ENCODE measurements at places on chromosomes 2 and 18.

GRCh38 chr18:63421514-63421913 lies 762 bp downstream of the VPS4B start:
- DNase-seq, result peak; percentile 17

DNA sequence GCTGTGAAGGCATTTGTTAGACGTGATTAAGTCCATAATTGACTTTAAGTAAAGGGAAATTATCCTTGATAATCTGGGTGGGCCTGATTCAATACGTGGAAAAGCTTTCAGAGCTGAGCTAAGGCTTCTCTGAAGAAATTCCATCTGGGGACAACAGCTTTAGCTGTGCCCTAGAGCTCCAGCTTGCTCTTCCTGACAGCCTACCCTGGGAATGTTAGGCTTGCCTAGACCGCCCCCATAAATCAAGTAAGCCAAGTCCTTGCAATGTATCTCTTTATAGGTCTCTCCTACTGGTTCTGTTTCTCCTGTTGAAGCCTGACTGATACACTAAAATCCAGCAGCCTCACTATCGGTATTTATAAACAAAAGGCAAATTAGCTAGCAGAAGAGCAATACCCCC lies 160.0 kb downstream of the STK39 start:
- no peak for DNase-seq

DNA sequence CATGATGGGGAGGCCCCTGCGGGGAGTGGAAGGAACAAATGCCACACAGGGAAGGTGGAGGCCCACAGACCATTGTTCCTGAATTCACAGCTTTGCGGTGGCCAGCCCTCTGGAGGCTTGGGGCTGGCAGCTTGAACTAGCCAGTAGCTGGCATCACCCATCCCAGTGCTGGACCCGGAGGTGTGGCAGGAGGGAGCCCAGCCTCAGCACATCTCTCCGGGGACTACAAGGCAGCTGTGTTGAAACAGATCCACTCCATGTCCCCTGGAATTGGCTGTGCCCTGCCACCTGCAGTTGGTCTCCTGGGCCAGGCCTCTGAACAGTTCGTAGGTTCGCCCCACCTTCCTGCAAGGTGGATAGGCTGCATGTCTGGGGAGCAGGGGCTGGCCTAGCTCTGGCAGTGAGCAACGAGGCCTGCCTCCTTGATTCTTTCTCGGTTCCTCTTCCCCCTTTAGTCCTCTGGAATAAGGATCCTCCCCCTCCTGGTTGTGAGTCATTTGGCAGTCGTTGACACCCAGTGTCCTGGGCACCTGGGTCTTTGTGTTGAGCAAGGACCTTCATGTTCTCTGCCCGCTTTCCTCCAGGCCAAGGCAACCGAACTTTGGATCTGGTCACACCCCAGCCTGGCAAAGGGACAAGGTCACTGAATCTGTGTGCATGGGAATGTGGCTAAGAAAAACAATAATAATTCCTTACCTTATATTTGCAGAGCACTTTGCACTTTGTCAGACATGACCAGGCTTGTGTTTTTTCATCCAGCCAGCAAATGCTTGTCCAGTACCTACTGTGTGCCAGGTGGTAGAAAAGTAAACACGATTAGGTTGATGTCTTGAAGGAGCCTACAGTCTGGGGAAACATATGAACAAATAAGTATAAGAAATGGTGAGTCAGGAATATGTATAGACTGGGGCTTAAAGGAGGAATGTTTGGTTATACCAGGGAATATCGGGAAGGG lies 55.0 kb upstream of the MCFD2 start:
- peak; percentile 91 for DNase-seq

DNA sequence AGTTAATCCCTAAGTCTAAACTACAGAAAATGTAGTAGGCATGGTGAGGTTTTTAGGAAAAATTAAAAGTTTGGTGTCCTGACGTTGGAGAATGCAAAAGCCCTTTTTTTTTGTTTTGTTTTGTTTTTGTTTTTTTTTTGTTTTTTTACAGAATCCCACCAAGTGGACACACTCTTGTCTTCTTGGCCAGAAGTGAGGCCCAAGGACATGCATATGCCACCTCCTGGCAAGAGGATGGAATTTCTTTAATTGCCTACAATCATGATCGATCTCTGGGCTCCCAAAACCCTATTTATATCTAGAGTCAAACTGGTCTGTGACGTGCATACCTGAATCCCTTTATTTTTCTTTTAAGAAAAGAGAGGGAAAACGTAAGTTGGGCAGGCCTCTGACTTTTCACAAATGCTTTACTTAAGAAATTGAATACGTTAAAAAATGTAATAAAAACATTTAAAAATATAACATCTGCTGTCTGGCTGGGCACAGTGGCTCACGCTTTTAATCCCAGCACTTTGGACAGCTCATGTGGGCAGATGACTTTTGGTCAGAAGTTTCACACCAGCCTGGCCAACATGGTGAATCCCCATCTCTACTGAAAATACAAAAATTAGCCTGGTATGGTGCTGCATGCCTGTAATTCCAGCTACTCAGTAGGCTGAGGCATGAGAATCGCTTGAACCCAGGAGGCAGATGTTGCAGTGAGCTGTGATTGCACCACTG lies 502.7 kb downstream of the CBLN2 start:
- no peak for DNase-seq

DNA sequence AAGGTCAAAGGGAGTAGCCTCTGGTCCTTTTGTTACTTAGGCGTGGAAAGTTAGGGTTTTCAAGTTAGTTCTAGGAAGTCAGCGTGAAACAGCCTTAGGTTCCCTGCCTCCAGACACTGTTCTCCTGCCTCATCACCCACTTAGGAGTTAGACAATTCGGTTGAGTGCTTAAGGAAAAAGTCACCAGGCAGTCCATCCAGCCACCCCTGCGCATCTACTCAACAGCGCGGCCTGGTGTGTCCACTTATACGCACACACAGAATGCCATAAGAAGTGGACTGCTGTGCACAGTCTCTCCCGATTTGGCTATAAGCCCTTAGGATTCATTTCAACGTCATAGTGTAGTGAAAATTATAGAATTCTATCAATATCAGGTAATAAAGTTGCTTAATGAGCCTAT lies 470.8 kb upstream of the TNP1 start:
- DNase-seq, result no peak

DNA sequence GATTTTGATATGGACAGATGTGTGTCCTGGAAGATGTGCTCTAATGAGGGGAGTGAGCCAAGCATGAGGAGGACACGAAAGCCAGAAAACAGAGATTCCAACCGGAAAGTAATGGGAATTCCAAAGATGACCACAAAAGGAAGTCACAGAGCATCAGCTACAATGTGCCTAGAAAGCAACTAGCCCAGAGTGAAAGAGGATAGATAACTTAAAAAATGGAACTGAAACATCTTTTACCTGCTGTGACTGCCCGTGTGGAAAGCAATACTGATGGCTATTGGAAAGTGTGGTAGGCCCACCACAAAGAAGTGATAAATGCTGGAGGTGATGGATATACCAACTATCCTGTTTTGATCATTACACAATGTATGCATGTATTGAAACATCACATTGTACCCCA lies 21.6 kb downstream of the DNMT3A start:
- DNase-seq, result no peak

- no peak for DNase-seq
These were observed 21.4 kb downstream of the FAM98A start for GRCh38 chr2:33577668-33578067.

DNA sequence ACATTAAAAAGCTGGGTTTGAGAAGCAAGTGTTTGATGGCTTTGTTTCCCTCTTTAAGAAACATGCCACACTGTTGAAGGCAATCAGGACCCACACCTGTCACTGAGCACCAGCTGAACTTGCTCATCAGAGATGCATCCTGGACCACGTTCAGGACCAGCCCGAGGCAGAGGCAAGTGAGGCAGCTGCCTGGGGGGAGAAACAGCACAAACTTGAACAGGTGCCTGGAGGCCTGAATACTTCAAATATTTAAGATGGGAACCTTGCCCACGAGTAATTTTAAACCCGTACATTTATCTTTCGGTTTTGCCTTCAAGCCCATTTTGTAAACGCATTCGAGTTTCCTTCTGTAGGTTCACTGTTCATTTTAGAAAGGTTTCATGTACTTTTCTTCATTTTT lies 421.3 kb downstream of the NYAP2 start:
- no peak for DNase-seq

GRCh38 chr2:75896779-75897366 lies 186.2 kb upstream of the GCFC2 start:
- peak; percentile 21 for DNase-seq

DNA sequence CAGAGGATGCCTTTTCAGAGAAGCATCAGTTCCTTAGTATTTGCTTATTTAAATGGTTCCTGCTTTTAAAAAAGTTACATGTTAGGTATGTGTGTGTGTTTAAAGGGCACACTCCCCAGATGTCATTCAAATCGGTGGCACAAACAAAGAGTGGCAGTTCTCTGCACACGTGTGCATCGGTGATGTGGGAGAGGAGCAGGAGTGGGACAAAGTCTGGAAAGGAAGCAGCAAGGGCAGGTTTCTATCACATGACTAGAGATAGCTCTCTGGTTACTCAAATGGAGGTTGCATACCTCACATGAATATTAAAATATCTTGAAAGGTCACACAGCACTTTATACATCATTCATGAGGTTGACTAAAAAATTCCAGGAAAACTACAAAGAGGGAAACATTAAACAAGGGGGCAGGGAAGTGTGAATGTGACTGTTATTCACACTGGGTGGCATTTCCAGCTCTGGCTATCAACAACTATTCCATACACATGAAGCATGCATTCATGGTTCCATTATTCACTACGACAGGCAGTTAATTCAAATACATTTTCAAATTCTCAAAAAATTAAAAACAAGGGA lies 64.7 kb downstream of the SEPTIN10 start:
- DNase-seq, result no peak

DNA sequence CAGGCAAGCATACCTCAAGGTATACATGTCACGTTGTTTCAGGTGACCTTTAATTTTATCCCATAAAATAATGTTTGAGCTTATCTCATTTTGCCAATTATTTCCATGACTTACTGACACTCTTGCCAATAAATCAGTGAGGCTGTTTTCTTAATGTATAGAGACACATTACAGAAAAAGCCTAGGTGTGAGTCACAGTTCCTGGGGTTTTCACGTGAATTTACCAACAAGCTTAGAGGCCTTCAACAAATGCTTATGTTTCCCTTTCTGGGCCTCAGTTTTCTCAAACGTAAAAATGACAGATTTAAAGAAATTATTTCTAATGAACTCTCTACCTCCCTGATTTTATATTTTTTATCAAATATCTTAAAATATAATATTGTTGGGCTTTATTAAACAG lies 517.5 kb upstream of the SPHKAP start:
- DNase-seq, result no peak

DNA sequence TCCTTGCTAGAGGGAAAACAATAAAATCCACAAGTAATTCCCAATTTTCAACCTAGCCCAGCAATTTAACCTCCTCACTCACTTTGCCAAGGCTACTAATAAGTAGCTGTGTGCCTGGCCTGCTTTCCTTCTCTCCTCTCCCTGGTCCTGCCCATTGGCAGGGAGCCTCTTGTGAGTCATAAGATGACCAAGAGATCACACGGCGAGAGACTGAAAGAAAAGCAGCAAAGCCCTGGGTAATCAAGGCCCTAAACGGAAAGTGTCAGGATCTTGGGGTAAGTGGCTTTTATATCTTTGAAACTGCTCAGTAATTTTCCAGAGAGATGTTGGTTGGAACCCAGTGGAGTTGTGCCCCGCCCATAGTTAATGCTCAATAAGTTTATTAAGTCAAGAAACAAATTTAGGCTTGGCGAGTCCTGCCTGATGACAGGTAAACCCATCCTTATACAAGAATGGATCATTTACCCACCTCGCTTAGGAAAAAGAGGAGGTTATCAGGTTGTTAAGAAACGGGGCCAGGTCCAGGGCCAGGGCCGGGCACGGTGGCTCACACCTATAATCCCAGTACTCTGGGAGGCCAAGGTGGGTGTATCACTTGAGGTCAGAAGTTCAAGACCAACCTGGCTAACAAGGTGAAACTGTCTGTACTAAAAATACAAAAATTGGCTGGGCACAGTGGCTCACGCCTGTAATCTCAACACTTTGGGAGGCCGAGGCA lies 10.0 kb upstream of the ADAM17 start:
- peak; percentile 71 for DNase-seq

DNA sequence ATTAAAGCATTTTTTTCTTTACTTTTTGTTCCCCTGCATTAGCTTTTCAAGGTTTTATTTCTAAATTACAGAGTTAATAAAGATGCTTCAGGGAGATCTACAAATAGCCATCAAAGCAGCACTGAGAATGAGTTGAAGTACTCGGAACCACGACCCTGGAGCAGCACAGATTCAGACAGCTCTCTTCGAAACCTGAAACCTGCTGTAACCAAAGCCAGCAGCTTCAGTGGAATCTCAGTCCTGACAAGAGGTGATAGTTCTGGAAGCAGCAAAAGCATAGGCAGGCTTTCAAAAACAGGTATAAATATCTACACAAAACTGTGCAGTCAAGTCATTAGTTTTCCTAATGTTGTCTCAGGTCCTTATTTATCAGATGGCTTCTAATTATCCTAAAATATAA lies 102.8 kb upstream of the UBXN4 start:
- no peak for DNase-seq

GRCh38 chr18:39795350-39795749 lies 2159.7 kb upstream of the PIK3C3 start:
- no peak for DNase-seq
